Stimulated activated CD8-positive, alpha-beta memory T cell treated with anti-CD3 and anti-CD28 coated beads, Interleukin-15, amount 100 ng/mL, for 1 hour (primary cell): ENCODE measurements at places on chromosomes 1 and 21.

GRCh38 chr21:37072988-37073416, at the start of the genes PIGP and TTC3:
Gene PIGP (minus strand): TSS chr21:37073071. CDS start chr21:37072515, 556 bp downstream.
Gene TTC3 (plus strand): TSS chr21:37073254. CDS start chr21:37087258, 14,004 bp downstream.
- peak; percentile 92 for DNase-seq

GRCh38 chr1:178506669-178507068, 6.2 kb upstream of the TEX35 start:
- no peak for DNase-seq

GRCh38 chr1:8962812-8963530, 17.3 kb downstream of the CA6 start:
- DNase-seq, result peak; percentile 24

- no peak for DNase-seq
These were observed 86.7 kb upstream of the TLR5 start for GRCh38 chr1:223229756-223230155.

DNA sequence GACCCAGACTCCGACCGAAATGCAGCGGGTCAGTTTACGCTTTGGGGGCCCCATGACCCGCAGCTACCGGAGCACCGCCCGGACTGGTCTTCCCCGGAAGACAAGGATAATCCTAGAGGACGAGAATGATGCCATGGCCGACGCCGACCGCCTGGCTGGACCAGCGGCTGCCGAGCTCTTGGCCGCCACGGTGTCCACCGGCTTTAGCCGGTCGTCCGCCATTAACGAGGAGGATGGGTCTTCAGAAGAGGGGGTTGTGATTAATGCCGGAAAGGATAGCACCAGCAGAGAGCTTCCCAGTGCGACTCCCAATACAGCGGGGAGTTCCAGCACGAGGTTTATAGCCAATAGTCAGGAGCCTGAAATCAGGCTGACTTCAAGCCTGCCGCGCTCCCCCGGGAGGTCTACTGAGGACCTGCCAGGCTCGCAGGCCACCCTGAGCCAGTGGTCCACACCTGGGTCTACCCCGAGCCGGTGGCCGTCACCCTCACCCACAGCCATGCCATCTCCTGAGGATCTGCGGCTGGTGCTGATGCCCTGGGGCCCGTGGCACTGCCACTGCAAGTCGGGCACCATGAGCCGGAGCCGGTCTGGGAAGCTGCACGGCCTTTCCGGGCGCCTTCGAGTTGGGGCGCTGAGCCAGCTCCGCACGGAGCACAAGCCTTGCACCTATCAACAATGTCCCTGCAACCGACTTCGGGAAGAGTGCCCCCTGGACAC, 534 bp downstream of the C1orf56 start:
- no peak for DNase-seq

DNA sequence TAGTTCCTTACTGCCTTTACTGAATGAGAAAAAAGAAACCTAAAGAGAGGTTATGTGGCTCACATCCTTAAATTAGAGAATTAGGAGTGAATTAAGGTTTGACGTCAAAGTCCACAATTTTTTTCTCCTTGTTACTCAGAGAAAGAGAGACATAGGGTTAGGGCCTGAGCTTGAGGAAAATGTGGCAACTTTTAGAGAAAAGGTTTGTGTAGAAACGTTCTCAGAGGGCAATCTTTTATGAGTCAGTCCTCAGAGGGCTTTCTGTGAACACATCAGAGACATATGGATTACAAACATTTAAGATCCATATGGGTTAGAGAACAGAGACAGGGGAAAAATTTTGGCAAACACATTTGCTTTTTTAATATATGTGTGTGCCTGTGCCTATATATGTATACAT, 242.8 kb downstream of the TGFB2 start:
- DNase-seq, result no peak

DNA sequence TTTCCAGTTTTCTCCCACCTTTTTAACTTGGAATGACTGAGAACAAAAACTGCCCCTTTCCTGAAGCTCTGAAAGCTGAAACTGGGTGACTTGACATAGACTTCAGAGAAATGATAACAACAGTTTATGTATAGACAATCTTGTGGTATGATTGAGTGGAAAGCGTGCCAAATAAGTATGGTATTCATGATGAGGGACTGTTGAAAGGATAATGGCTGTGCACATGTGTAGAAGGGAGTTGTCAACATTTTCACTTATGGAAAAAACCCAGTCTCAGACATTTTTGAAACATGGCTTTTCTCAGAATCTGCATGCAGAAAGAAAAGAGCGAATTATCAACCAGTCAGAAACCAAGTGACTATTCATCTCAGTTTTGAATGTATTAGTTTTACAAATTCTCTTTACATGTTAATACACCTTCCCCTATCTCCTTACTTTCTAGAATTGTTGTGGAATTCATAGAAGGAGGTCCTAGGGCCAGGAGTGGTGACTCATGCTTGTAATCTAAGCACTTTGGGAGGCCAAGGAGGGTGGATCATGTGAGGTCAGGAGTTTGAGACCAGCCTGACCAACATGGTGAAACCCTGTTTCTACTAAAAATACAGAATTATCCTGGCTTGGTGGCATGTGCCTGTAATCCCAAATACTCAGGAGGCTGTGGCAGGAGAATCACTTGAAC, 261.2 kb downstream of the S1PR1 start:
- DNase-seq, result no peak

GRCh38 chr1:5682626-5683225, 309.5 kb downstream of the NPHP4 start:
- DNase-seq, result no peak

- DNase-seq, result no peak
These were observed 101.6 kb downstream of the C4BPA start for GRCh38 chr1:207205614-207206061.
